ENCODE measurements at places on chromosomes 13 and 19.

GRCh38 chr13:35531526-35531925 is 55.0 kb upstream of the MAB21L1 start:
- DNase-seq, result no peak

GRCh38 chr13:97223037-97223710 is 1.0 kb downstream of the MBNL2 start:
- DNase-seq, result peak; percentile 31

- no peak for DNase-seq
These were observed 47.5 kb downstream of the OXGR1 start for GRCh38 chr13:96946709-96947311.

DNA sequence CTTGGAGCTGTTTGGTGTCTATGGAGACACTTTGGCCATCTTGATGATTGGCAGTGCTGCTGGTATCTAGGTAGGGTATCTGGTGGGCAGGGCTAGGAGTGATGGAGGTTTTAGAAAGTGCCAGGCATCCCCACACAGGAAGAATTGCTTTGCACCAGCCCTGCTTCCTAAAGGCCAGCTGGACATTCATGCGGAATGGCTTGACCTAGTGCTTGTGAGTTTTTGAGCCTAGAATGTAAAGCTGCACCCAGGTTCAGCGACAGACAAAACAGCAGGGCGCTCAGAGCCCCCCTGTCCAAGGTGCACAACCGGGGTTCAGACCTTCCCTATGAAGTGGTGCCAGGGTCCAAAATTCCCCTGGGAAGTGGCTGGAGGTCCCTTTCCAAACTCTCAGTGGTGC is 93.1 kb downstream of the ING1 start:
- DNase-seq, result no peak
